Stimulated activated CD8-positive, alpha-beta memory T cell treated with anti-CD3 and anti-CD28 coated beads, Interleukin-4, amount 100 ng/mL, for 24 hours (primary cell): ENCODE measurements at places on chromosomes 1 and 21.
A peak's percentile ranks its signal among the peaks of the same experiment; 100 is the strongest.

DNA sequence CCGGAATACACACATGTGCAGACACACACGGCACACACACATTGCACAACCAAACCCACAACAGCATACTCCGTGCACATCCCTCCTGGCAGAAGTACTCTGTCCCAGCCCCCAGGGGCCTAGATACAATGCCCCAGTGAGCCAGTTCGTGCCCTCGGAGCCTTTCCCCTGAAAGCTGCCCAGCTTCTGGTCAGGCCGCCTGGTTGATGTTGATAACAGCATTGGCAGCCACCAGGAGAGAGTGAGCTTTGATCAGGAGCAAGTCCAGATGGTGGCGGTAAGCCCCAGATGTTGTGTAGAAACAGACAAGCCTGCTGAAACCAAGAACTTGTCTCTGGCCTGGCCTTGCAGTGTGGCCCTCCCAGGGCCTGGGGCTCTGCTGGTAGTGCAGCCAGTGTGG lies 109.1 kb downstream of the GRIK3 start:
- no peak for DNase-seq

- no peak for DNase-seq
These were observed 43.2 kb upstream of the KCTD3 start for GRCh38 chr1:215523906-215524305.

GRCh38 chr1:163773396-163773795 lies 451.6 kb downstream of the NUF2 start:
- no peak for DNase-seq

DNA sequence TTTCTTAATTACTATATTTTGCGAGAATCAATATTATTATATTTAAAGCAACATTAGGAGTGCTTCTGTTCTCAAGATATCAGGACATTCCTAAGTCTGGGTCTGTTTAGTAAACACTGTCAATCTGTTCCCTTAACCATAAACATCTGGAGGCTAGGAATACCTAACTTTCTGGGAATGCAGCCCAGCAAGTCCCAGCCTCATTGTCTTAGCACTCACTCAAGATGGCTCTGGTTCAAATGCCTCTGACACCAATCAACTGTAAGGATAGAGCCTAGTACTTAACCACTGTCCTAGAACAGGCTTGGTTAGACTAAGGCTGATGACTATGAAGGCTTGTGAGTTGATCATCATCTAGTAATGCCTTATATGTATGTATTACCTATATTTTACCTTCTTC lies 61.5 kb downstream of the TNN start:
- no peak for DNase-seq

DNA sequence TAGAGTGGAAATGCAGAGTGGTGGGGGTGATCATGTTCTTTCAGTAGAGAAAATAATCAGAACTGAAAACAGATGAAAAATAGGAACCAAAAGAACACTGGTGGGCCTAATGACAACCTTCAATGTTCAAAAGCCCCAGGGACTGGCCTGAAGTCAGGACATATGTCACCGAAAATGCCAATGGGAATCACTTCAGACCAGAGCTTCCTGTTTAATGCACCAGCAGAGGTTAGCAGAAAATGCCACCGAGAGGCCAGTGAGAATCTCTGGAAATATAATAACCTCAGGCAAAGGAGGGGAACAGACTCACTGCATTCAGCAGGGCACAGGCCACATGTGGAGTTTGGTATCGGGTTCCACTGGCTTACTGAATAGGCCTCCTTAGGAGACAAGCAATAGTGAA lies 15.9 kb upstream of the CD58 start:
- no peak for DNase-seq

- DNase-seq: no peak
These were observed 46.3 kb downstream of the IER5 start for GRCh38 chr1:181134543-181135436.

- DNase-seq: no peak
These were observed 141.6 kb upstream of the SLC45A1 start for GRCh38 chr1:8176279-8176678.

DNA sequence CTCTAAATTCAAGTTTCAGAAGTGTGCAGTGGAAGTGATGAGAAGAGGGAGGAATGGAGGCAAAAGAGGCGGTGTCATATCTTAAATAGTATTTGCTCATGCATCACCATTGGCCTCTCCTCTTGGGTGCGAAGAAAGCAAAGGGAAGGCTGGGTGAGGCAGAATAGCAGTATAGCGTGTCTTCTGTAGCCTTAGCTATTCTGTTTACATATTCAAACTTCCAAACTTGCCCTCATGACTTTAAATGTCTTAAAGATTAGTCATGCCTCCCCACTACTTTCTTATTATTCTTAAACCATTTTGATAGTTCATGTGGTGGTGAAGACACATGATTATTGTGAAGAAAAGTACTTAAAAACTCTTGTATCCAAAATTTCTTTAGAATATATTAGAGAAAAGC lies 104.6 kb upstream of the TENT5C start:
- no peak for DNase-seq

GRCh38 chr1:3453203-3453761 lies 1.2 kb upstream of the ARHGEF16 start:
- peak; percentile 57 for DNase-seq

GRCh38 chr1:155304558-155305063 lies 3.4 kb upstream of the PKLR start:
- DNase-seq: no peak

- DNase-seq: no peak
These were observed 25.8 kb upstream of the LAPTM5 start for GRCh38 chr1:30783256-30783915.

DNA sequence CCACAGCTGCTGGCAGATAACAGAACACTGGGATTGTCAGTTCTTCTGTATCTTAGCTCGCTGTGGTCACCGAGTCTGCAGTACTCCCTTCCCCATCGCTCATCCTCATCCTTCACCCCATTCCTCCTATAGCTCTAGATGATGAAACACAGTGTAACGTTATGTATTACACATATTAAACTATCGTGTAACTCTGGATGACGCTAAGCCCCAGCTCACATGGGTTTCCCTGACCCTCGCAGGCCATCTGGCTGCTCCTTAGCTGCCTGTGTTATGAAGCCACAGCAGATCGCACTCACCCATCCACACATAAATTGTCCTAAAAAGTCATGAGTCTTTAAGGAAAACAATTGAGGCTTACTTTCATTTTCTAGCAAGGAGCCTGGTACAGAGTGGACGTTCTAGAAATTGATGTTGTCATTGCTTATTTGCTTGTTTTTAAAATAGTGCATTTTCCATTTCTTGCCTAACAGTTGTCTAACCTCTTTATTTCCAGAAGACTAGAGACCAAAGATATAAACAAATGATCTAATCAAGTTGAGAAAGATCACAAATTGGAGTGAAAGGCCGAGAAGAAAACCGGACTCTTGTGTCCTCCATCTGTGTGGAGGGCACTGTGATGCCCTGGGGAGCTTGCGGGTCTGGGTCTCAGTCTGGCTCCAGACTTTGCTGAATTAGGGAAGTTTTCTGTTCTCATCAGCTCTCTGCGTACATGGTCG lies 24.3 kb upstream of the PCP4 start:
- DNase-seq: no peak

GRCh38 chr21:35504951-35505466 lies 455.9 kb upstream of the RUNX1 start:
- DNase-seq: no peak

GRCh38 chr1:159895286-159895685 lies 4.7 kb downstream of the CFAP45 start:
- no peak for DNase-seq

DNA sequence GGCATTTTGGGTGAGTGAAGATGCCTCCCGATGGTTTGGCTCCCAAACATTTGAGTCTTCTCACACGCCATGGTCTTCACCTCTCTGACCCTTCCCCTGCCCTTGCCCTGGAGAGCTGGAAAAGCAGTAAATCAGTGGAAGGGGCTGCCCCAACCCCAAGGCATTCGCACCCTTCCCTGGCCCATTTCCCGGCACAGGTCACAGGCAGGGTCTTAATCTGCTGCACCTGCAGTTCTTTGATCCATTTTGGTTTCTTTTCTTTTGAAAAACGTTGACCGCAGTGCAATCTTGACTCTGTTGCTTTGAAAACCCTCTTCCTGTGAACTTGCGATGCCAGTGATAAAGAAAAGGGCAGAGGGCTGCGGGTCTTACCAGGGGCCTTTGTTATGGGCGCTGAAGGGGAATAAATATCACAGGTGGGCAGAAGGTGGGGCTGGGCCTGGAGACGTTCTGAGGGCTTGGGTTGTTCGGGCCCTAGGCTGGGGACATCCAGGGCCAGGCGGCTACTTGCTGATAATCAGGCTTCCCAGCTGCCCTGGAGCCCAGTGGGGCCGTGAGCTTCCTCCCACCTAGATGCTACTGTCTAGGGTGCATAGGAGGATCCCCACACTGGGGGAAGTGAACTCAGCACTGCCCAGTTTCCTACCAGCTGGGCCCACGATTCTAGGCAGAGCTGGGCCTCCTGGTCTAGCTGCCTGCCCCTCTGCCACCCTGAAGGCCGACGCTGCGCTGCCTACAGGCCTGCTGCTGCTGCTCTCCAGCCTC lies 38.6 kb upstream of the EPS8L3 start:
- DNase-seq: peak; percentile 20

DNA sequence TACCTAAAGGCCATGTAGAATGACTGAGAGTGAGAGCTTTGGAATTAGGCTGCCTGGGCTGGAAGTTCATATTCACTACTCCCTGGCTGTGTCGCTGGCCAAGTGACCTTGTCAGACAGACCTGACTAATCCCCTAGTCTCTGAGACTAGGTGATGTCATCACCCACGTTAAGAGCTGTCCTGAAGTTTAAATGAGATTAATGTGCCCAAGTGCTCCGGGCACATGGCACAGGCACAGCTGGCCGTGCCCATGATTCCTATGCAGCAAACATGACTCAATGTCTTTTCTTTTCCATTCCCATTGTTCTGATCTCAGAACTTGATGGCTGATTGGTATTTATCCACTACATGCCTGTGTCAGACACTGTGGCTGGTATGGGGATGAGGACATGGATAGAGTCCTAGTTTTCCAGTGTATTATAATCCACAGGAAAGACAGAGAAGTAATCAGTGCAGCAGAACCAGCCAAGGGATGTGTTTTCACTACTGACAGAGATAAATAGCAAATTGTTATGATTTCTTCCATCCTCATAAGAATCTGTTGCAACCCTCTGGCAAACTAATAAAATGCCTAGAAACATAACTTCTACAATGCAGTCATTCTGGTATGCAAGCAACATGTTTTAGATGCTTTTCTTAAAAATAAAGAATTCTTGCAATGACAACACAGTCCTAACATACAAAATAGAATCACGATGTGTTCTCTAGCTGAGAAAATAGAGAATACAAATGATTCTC lies 180.9 kb downstream of the PCP4 start:
- no peak for DNase-seq

GRCh38 chr1:25695090-25695770 lies 78.6 kb downstream of the MAN1C1 start:
- no peak for DNase-seq

DNA sequence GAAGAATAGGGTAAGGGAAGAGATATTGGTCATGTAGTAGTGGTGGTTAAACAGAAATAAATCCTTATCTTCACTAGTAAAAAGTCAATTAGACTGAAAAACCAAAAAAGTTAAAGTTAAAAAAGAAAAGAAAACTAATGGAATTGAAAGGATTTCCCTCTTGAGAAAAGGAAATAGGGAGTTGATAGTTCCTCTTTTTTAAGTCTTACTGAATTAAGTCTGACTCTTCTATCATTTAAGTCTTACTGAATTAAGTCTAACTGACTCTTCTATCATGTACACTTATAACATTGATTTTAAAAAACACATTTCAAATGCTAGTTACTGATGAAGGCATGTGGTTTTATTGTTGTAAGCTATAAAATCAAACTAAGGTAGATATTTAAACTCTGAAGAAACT lies 49.5 kb upstream of the TENT5C start:
- DNase-seq: no peak

DNA sequence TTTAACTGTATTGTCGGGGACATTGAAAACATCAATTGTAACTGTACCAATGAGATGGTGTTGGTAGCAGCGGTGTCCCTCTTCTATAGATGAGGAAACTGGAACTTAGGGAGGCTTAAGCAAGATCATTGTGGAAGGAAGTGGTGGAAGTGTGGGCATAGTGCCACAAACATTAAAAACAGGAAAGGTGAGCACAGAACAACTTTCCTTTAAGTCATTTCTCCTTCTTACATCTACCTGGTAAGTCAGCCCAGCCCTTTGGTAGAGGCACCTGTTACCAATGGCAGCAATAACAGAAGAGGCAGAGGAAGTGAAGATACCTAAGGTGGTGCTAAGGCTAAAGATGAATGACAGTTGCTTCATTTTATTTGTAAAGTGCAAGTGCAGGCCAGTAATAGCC lies 12.0 kb upstream of the CTSS start:
- no peak for DNase-seq
